ENCODE measurements at places on chromosomes 7 and 10. TPM values are rescaled to one million over a fixed set of nuclear protein-coding genes. Genes with fewer than 3 reads are reported as not detected.

Gene TAS2R41
- not detected for total RNA-seq

Gene PNLIPRP3
- not detected for total RNA-seq

Gene GFRA1
- total RNA-seq = 72.8 TPM

Gene INMT
- 0.34 TPM for total RNA-seq

Gene CRYGN
- total RNA-seq = 0.32 TPM

Gene TWIST1
- total RNA-seq = 8.1 TPM

Gene NET1
- total RNA-seq = 70.2 TPM

Gene LIPF
- not detected for total RNA-seq

Gene EPO
- total RNA-seq = 0.23 TPM

Gene RELN
- 0.07 TPM for total RNA-seq

Gene PPP1R3C
- total RNA-seq = 3.6 TPM

Gene ZPBP
- total RNA-seq = not detected

Gene MXI1
- total RNA-seq = 20.6 TPM

Gene ANXA8
- not detected for total RNA-seq

Gene MAP3K8
- 0.30 TPM for total RNA-seq

Gene FBXO24
- 0.61 TPM for total RNA-seq

Gene HMX2
- not detected for total RNA-seq

DNA sequence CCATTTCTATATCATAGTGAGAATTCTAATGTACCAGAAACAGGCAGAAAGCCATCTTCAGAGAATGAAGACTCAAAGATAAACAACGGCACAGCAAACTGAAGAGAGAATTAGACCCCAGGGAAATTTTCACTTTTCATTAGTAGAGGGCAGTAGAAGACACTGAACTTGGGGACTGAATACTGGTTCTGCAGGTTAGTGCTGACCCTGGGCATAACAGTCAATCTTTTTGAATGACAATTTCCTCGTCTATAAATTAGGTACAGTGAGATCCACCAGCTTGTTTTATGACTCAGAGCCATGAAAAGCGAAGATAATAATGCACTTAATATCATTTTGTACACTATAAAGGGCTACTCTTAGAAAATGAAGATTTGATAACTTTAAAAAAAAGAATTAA lies 13.7 kb downstream of the FKBP14 start:
- DNase-seq = no peak

GRCh38 chr7:74051629-74052410 lies 23.8 kb downstream of the ELN start:
- peak; percentile 42 for DNase-seq

DNA sequence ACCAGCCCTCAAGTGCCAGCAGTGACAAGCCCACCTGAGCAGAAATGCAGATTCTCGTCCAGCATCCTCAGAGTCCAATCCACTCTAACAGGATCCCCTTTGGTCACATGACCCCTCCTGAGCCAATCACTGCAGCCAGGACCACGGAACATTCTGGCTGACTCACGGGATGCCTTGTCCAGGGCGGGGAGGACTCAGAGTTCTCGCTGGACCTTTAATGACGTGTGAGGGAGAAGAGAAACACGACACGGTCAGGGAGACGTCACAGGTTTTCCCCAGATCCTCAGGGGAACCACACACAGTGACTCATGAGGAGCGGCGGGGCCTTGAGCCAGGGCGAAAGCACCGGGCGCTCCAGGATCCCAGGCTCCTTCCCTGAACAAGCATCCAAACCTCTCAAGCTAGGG lies 155.7 kb downstream of the PTPRN2 start:
- DNase-seq = no peak

DNA sequence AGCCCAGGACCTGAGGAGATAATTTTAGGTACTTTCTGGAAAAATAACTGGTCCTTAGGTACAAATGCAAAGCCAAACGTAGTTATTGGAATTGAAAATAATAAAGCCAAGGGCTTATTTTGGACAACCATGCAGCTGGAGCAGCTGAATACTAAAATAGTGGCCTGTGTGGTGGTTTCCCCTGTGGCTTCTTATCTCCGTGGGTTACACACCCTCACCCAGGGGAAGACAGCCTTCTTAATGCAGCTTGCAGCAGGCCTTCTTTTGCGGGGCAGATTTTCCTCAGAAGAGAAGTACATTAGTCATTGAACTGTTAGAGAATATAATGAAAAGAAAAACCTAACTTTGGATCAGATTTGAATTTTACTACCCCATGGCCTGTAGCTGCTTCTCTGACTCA lies 133.5 kb downstream of the ST7 start:
- DNase-seq = no peak

DNA sequence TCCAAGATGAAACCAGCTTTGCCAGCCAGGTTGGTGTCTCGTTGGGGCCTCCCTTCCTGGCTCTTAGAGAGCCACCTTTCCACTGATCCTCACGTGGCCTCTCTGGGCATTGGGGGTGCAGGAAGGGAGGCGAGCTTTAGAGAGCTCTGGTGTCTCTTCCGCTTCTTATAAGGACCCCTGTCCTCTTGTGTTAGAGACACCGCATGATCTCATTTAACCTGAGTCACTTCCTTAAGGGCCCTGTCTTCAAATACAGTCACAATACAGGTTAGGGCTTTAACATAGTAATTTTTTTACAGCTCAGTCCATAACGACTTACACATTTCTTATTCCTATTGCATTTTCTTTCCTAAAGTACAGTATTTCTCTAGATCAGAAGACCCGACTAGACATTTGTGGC lies 535.8 kb downstream of the SDK1 start:
- DNase-seq = no peak

GRCh38 chr7:116540743-116541142 lies 15.9 kb downstream of the CAV1 start:
- no peak for DNase-seq

DNA sequence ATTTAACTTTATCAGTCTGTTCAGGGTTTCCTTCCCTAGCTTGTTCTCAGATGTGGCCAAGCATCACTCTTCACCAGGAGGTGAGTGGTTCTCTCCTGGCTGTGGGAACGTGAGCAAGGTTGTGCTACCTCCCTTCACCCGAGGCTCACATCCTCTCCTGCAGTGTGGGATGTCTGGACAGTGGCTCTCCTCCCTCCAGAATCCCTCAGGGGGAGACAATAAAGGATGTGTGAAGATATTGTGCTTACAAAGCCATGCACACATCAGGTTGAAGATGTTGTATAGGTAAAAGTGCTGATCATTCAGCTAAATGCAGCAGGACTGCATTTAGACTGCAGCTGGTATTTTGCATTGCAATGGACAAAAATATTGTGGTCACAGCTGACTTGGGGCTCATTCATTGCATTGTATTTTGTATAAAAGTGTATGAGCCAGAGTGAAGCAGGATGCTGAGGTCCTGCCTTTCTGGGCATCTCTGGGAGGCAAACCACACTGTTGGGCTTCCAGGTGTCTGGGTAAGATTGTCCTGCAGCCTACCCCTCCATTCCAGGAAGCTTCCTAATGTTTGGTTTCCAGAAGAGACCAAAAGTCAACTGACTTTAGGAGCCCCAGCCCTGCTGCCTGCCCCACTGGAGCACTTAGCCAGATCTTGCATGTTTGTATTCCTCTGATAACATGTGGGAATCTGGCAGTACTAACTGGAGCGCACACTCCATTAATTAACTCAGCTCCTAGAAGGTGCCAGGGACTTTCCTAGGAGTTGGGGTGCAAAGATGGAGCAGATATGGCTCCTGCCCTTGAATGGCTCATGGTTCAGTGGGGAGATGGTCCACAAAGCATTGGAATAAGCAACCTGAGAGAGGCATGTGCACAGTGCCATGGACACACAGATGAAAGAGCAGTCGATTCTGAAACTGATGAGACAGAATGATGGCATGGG lies 292.5 kb upstream of the ZNF32 start:
- DNase-seq = no peak

GRCh38 chr10:4294271-4294670 lies 509.3 kb upstream of the KLF6 start:
- no peak for DNase-seq

- DNase-seq = no peak
Measured at GRCh38 chr7:154463794-154464193, 411.6 kb downstream of the DPP6 start.

- DNase-seq = no peak
Measured at GRCh38 chr7:76327610-76328009, 25.1 kb downstream of the HSPB1 start.

GRCh38 chr10:12158111-12158510 lies 28.6 kb downstream of the SEC61A2 start:
- DNase-seq = no peak

DNA sequence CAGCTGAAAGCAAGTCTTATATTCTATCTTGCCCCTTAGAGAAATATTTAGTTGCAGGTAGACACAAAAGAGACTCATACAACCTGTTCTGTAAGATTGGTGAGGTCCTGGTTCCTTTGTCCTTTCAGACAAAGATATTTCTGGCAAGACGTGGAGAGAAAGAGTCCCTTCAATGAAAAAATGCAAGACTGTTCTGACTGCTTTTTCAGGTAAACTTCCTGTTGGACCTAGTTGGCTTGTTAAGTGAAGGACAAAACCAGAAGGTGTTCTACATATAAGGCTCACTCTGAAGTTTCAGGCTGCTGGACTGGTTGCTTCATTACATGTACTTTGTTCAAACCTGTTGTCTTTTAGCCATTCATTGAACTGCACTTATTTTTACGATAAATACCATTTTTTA lies 119.0 kb upstream of the PTPRZ1 start:
- no peak for DNase-seq

GRCh38 chr10:97771055-97771891 lies 526 bp downstream of the SFRP5 start:
- DNase-seq = peak; percentile 14

GRCh38 chr7:8601121-8601520 lies 167.7 kb downstream of the NXPH1 start:
- DNase-seq = no peak

DNA sequence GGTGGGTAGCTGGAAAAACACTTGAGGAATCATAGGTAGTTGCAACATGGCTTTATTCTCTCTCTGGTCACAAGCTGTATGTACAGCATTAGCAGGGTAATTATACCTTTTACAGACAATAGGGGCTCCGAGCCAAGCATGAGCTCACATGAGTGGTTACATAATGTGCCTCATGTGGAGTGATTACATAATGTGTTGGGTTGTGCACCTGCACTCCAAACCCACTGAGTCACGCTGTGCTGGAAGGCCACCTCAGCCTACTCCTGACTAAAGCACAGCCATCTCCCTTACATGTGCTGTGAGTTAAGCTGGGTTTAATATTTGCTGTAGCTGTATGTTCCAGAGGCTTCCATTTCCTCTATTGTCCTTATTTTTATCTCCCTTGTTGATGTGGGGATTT lies 348.7 kb upstream of the SEMA3C start:
- no peak for DNase-seq

DNA sequence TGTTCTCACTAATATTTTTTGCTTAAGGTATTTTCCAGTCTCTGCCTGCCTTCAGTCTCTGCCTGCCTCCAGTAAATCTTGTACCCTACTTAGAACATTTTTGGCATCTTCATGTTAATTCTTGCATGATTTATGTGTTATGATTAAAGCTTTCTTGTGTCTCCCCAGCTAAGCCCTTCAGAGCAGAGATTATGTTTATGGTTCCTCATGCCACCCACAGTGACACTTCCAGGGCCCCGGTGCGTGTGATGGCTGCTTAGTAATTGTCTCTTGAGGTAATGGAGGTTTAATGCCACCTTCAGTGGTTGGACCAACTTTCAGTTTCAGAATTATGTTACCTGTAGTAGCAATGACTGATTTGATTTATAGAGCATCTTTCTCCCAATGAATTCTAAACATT lies 70.6 kb upstream of the MET start:
- no peak for DNase-seq

DNA sequence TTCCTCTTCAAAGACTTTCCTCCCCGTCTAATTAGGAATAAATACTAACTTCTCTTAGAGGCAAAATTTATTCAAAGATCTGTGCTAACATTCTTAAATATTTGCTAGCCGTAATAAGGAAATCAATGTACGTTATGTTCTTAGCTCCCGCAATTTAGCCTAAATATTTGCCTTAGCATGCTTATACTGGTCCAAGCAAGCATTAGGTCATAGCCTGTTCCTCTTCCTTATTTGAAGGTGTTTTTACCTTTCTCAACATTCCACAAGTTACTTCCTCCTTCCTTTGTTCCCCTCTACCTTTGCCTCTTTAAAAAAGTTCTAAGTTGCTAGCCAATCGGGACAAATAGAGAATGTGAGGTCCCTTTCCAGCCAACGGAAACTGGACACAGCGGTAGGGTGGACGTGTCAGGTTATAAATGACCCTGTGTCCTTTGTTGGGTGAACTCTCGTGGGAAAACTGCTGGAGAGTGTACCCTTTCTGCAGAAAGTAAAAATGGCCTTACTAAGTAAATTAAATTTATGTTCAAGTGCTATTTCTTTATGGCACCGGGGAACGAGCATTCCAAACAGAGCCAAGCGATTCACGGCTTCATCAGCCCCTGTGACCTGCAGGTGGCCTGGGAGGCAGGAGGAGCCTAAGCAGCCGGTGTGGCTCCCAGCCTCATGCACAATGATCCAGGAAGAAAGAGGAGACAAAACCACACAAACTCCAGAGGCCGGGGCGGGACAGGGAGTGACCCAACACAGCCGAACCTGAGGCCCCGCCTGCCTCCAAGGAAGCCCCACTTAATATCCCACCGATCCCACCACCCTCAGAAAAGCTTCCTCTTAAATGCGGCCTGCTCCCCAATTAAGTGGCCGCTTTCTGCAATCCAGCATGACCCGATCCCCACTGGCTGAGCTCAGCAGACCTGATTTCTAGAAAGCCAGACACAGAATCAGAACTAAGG lies 67.0 kb downstream of the ZRANB1 start:
- no peak for DNase-seq

- no peak for DNase-seq
Measured at GRCh38 chr10:108562105-108562504, 1361.2 kb downstream of the XPNPEP1 start.

GRCh38 chr7:116138202-116138801 lies 72.0 kb upstream of the TES start:
- DNase-seq = peak; percentile 13
